ENCODE measurements at places on chromosomes 5 and 9. TPM values are rescaled to one million over a fixed set of nuclear protein-coding genes. Genes with fewer than 3 reads are reported as not detected.

GRCh38 chr9:136805207-136805740 is 2.5 kb upstream of the RABL6 start:
- no peak for ATAC-seq

- ATAC-seq: no peak
Observed at GRCh38 chr5:146872188-146872587, 6.4 kb downstream of the PPP2R2B start.

NSG2 gene
- total RNA-seq: not detected

DNA sequence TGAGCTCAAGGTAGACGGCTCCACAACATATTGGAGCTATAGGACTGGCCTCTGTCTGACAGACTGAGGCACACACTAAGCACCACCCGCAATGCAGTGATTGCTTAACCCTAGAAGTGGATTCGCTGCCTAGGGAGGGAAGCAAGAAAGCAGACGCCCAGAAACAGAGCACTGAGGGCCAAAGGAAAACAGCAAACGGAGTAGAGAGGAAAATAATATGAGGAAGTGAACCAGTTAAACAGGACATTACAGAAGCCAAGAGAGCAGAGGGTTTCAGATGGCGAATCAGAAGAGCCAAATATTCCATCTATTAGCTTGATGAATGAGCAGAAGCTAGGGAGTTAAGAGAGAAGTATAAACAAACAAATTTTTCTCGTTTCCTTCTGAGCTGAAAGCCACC is 139.2 kb upstream of the LHFPL2 start:
- no peak for ATAC-seq

DNA sequence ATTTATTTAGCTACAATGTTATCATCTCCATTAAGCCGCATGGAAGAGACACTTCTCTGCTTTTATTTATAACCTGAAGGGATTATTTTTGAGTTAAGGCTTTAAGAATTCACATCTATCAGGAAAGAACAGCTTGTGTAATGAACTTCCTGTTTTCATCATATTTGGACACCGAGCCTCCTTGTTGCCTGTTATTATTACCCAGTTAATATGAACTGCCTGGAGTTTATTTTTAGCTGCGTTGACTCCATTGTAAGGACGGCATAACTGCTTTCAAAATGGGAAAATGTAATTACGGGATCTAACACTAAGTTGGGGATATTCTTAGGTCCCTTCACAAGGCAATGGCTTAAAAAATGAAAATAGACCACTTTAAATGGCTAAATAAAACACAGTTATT is 89.0 kb upstream of the NR4A3 start:
- no peak for ATAC-seq

GRCh38 chr9:107488375-107489143 is 1.0 kb downstream of the KLF4 start:
- peak; percentile 10 for ATAC-seq

DNA sequence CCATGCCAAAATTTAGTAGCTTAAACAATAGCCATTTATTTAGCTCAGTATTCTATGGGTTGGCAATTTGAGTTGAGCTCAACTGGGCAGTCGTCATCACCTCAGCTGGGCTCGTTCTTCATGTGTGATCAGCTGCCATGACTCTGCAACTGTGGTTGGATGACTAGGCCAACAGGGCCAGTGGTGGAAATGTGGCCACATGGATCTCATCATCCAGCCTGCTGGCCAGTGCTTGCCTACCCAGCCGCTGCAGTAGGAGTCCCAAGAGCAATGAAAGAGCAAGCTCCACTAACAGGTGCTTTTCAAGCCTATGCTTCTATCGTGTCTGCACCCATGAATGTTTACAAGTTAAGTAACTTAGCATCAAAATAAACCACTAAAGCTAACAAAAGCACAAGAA is 158.0 kb downstream of the ATPSCKMT start:
- no peak for ATAC-seq

GRCh38 chr5:54177058-54177457 is 133.3 kb downstream of the ARL15 start:
- ATAC-seq: no peak

DNA sequence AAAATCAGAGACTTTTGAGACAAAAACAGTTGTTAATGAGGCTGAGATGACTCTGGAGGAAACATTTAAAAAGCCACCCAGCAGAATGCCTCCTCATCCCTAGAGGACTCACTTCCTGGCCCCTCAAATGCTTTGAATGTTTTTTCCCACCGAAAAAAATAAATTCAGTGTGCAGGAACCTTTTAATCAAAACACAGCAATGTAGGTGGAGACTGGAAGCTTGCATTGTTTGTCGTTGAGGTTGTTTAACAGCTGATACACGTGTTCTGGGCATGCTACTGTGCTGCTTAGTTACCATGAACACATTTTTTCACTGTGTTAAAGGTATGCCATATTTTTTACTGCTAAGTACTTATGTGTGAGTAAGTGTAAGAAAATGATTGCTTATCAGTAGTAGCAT is 65.7 kb upstream of the ADCY2 start:
- no peak for ATAC-seq

MED7 gene
- total RNA-seq: 20.3 TPM

C5orf63 gene
- 12.3 TPM for total RNA-seq

LCN1 gene
- not detected for total RNA-seq

SPARC gene
- 0.26 TPM for total RNA-seq

CD14 gene
- total RNA-seq: 0.32 TPM

ANKDD1B gene
- 0.34 TPM for total RNA-seq

CKS2 gene
- 230 TPM for total RNA-seq

- no peak for ATAC-seq
Observed at GRCh38 chr5:133947431-133947841, 21.0 kb downstream of the C5orf15 start.

GRCh38 chr5:14487897-14488570 is 93.6 kb upstream of the OTULINL start:
- ATAC-seq: no peak

DNA sequence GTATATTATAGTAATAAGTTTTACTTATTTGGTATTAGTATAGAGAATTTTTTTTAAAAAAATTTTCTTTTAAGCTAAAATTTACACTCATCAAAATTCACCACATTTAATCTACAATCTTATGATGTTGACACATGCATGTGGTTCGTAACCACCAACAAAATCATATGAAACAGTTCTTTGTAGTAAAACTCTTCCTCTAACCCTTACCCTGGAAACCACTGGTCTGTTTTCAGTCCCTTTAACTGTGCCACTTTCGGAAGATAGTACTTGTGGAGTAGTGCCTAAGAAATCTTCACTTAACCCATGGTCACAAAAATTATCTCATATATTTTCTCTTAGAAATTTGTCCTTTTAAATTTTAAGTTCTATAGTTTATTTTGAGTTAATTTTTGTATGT is 1498.8 kb downstream of the MAT2B start:
- ATAC-seq: no peak

- ATAC-seq: no peak
Observed at GRCh38 chr9:77708064-77708815, 60.1 kb upstream of the GNA14 start.

- ATAC-seq: peak; percentile 27
Observed at GRCh38 chr5:170289121-170289520, 8.5 kb downstream of the LCP2 start.

DNA sequence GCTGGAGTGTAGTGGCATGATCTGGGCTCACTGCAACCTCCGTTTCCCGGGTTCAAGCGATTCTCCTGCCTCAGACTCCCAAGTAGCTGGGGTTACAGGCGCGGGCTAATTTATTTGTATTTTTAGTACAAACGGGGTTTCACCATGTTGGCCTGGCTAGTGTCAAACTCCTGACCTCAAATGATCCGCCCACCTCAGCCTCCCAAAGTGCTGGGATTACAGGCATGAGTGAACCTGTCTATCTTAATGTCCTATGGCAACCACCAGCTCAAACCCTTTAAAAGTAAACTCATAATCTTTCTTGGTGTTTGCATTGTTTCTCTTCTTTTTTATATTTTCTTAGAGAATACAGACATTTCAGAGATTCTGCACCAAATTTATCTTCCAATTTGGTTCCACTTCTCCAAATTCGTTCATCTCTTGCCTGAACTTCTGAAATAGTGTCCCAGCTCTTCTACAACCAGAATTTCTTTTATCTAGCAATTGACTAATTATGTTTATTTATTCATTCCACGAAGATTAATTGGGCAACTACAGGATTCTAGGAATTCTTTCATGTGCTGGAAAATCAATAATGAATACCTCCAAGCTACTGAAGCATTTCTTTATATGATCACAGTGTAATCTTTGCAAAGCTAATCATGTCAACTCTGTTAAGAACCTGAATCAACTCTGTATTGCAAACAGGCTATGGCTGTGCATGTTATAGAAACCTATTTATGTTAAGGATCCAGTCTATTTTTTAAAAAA is 60.0 kb upstream of the TYRP1 start:
- ATAC-seq: no peak

- ATAC-seq: no peak
Observed at GRCh38 chr5:145981589-145982571, 45.5 kb downstream of the SH3RF2 start.

SLC22A4 gene
- total RNA-seq: 0.58 TPM

MEIKIN gene
- total RNA-seq: not detected

DNA sequence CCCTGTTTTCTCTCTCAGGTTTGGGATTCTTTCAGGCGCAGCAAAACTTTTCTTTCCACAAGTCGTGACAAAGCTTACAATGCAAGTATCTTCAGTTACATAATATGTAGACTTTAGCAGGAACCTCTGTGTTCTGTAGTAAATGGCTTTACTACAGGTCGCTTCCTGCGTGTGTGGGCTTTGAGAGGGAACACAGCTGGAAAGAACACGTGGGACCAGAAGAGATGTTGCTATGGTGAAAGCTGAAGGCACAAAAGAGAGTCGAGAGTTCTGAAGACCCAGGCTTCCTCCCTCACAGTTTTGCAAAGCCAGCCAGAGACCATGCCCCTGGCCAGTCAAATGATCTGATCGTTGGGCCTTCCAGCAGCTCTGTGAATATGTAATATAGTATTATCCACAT is 4.0 kb downstream of the ANKRD55 start:
- ATAC-seq: no peak

- no peak for ATAC-seq
Observed at GRCh38 chr5:168382421-168382820, 91.0 kb downstream of the WWC1 start.

SLC31A1 gene
- total RNA-seq: 17.3 TPM

DNA sequence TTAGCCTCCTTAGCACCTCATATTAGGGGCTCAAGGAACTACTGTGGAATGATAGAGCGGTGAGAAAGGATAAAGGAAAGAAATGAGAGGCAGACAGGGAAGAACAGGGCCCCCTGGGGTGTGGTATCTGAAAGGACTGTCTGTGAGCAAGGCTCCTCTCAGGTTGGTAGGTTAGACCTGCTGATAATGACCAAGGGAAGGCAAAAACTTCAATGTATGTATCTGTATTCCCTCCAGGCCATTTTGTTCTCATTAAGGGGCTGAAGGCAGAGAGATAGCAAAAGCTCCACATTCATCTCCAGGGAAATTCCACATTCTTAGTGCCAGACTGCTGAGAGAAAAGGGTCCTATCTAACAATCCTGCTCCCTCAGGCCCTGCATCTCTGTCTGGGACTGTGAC is 28.6 kb downstream of the TRIM32 start:
- no peak for ATAC-seq

SLC6A7 gene
- total RNA-seq: not detected

- no peak for ATAC-seq
Observed at GRCh38 chr5:169850409-169850808, 129.9 kb downstream of the INSYN2B start.

DNA sequence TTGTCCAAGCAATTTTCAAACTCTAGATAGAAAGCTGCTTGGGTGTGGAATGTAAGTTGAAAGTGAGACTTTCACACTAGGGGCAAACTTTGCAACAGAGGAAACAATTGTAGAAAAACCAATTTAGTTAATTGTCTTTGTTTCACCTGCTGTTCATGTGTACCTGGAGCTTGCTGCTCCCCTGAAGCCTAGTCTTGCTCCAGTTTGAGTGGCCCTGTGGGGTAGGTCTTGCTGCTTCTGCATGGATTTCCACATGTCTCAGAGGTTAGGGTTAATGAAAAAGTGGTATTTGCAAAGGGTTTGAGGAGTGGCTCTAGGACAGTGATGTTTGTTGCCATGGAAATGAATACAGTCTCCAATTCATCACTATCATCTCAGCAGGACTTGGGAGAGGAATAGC is 182.2 kb downstream of the FSTL4 start:
- no peak for ATAC-seq

GRCh38 chr5:15026944-15027343 is 155.4 kb upstream of the ANKH start:
- no peak for ATAC-seq

CDH12 gene
- not detected for total RNA-seq

PTGDS gene
- not detected for total RNA-seq

- ATAC-seq: no peak
Observed at GRCh38 chr9:129522351-129522750, 98.5 kb downstream of the C9orf50 start.

HRH2 gene
- total RNA-seq: 4.0 TPM

Measured in activated T-helper 17 cell treated with anti-CD3 and anti-CD28 coated beads, Interleukin-2, amount 50 U/mL, for 72 hours (primary cell).